ENCODE measurements at places on chromosomes 2 and 18.

DNA sequence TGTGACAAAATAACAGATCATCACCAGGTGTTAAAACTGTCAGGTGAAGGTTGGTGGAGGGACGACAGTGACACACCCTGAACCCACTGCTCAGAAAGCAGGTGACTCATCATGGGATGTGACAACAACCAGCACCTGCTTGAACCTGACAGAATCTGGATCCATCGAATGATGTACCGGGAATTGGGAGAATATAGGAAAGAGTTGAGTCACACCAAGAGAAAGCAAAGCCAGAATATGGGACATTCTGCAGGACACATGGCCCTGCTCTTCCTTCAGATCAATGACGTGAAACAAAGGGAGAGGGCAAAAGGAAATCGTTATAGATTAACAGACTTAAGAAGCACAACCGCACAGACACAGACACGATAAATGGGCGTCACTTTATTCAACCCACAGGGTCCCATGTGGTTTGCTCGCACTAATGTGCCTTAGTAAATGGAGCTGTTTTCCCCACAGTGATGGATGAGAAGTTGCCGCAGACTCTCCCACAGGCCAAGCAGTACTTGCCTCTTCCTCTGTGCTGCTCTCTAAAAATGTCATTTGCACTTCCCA is 100.1 kb downstream of the CRACDL start:
- no peak for DNase-seq

DNA sequence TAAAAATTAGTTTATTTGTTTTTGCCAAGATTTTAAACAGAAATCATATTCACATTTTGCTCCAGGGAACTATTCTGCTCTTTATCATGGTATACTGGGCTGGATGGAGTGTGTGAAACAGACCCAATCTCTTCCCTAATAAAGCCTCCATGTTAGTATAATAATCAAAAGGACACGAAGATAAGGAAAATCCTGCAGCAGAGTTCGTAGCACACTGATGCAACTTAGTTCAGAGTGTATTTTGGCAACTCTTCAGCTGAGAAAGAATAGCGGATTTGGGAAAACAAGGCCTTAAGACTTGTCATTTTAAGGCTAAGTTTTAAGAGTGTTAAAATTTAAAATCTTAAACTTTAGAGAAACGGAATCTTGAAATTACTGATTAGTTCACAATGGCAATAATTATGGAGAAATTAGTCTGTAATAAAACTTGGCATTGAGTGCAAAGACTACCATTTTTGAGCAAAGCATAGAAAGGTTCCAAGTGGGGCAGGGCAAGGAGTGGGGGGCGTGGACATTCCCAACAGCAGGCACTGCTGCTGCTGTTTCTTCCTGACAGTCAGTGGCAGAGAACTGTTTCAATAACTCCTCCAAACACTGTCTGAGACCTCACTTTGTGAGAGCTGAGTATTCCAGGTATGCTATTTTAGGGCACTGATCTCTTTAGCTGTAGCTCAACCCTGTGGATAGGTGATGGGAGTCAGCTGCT is 225.0 kb downstream of the HRH4 start:
- DNase-seq: no peak

DNA sequence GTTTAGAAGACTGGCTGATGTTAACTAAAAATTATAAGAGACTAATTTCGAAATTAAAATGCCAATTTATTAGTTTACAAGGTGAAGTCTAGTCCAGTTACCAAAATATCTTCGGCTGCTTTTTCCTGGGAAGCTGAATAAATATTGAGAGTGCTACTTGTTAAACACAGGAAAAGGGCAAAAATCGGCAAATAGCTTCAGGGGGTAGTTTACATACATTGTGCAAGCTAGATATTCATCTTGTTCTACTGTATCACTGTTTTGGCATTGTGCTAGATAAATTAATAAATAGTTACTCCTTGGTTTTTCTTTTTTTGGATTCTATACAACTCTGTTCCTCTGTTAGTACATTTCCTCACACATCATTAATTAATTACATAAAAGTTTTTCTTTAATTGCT is 29.3 kb downstream of the NHEJ1 start:
- no peak for DNase-seq

GRCh38 chr18:36828157-36828629 is 609 bp downstream of the TPGS2 start:
- DNase-seq: no peak

GRCh38 chr2:61018318-61018755 is 282 bp upstream of the PUS10 start:
- no peak for DNase-seq

DNA sequence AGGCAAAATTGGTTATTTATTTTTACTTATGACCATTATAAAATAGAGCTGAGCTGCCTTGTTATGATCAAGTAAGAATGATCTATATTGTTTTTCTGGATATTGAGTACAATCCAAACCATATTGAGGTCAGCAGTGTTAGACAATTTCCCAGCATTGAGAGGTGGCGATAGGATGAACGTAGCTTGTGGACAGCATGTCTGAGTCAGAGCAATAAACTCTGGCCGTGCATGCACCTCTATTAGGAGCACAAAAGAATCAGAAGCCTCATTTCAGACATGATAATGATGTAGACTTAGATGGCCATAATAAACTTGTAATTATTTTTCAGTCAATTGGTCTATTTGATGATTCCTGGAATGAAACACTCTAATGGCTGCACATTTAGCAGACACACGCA is 491.6 kb downstream of the RIT2 start:
- no peak for DNase-seq

GRCh38 chr2:210620456-210620855 is 64.1 kb downstream of the CPS1 start:
- no peak for DNase-seq

DNA sequence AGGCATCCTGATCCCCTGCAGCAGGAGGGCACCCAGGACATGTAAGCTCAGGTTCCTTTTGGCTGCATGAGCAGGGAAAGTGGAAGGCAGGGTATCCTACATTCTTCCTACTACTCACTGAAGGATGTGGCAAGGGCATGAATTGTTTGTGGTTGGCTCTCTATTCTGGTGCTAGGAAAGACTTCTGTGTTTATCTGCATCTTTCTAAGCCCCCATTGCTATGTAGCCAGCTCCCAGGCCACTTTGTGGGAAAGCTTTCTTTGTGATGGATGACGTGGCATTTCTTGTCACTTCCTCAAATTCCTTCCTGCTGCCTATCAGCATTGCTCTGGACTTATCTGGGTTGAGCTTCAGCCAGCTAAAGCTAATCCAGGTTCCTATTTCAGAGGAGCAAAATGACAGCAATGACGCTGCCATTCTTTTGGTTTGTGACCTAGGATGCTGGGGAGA is 46.2 kb downstream of the MEIS1 start:
- no peak for DNase-seq

DNA sequence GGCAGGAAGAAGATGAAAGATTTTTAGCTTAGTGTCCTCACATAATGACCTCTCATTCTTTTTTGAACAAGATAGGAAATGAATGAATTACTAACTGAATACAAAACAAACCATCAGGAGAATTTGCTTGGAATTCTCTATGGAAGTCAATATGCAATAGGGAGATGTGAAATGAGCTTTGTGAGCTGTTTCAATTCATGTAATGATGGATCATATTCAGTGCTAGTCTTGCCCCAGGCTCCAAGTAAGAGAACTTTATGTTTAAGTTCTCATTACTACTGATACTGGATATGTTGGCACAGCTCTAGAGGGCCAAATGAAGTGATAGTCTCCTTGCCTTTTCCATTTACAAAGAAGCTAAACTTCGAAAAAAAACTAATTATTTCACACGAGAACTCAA is 29.2 kb downstream of the MYOM1 start:
- no peak for DNase-seq

DNA sequence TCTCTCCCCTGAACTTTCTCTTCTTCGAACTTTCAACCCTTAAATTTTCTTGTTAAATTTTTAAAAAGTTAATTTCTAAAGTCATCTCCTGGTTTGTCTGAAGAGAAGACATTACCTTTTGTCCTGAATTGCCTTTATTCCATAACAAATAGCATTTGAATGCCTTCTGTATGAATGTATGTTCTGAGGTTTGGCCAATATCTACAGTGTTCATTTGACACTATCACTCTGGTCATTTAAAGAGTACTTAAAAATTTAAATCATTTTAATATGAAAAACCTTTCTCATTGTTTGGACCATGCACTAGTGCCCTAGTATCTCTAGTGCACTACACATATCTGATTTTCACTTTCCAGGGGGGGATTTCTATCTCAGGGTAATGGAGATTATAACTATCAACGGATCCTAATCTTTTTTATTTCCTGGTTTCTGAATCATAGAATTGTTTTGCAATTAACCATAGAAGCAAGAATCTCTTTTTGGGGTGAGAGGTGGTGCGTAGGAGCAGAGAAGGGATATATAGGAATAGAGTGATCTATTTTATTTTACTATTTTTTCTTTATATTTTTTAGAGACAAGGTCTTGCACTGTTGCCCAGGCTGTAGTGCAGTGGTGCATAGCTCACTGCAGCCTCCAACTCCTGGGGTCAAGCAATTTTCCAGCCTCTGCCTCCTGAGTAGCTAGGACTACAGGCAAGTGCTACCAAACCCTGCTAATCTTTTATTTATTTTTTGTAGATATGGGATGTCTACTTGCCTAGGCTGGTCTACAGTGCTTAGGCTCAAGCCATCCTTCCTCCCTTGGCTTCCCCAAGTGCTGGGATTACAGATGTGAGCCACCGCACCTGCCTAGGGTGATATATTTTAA is 25.5 kb downstream of the TANC1 start:
- DNase-seq: no peak

DNA sequence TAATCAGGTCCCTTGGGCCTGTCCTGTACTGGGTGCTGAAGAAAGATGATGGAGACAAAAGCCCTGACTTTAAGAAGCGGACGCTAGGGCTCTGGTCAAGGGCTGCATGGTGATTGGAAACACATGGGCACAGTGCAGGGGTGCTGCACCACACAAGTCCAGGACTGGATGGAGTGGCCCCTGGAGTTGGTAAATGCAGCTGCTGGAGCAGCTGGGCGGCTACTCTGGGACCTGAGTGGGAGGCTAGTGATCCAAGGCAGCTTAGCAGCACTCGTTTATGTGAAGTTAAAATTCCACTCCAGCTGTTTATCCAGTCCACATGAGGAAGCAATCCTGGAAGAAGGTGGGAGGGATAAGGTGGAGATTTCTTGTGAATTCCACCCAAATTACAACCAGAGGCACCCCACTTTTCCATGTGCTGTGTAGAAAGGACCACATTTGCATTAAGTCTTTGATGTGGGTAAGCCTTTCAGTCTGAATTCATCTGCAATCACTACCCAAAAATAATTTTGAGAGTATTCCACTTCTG is 24.9 kb downstream of the MERTK start:
- DNase-seq: no peak

DNA sequence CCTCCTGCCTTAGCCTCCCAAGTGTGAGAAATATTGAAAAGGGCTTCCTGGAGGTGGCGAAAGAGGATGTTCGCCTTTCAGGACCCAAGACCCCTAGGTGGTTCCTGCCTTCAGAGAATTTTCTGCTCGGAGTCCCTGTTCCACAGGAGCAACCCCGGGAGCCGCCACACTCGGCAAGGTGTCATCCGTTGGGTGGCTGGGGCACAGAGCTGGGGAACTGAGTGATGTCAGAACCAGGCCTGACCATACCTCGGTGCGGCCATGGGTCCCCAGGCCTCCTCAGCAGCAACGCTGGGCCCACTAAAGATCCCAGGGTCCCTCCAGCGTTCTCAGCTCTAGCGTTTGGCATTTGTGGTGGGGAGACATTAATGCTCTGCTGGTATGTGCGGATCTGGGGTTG is 23.7 kb upstream of the TAF1B start:
- no peak for DNase-seq

- no peak for DNase-seq
These were observed 47.0 kb downstream of the CHRNA1 start for GRCh38 chr2:174717273-174717672.

DNA sequence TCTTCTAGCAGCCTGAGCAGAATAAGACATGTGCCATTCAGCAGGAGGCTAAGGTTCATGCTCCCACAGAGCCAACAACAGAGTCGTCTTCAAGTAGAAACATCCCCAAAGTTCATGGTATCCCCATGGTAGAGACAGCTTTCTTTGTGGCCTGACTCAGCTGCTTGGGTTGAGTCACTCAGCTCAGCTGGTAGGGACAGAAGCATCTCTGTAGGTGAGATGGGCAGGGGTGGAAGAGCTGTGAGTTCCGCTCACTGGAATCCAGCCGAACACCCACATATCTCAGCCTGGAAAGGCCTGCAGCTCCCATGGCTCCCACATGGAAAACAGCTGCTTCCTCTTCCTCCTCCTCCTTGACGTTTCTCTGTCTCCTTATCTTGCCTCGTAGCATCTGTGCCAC is 792.7 kb downstream of the RNF144A start:
- no peak for DNase-seq

DNA sequence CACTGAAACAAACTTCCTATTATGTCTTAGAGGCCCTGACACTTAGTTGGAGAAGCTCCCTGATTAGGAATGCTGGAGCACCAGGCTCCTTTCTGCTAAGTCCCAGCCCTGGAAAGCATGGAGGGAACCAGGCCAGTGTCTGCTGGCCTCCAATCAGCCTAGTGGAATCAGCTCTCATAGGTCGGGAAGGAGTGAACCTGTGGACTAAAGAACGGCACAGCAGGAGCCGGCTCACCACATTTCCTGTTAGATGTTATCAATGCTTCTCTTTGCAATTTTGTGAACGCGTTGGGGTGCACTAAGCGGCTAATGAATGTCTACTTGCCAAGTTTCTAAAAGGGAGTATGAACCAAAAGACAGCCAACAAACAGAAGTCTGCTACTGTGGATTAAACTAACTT is 296.6 kb downstream of the NAPG start:
- no peak for DNase-seq

GRCh38 chr2:168191955-168192785 is 55.2 kb downstream of the STK39 start:
- DNase-seq: no peak

- DNase-seq: no peak
These were observed 177.5 kb downstream of the ANAPC1 start for GRCh38 chr2:111706481-111707001.

GRCh38 chr2:46435796-46436360 is 43.5 kb upstream of the TMEM247 start:
- no peak for DNase-seq

- no peak for DNase-seq
These were observed 131.0 kb downstream of the GALR1 start for GRCh38 chr18:77380695-77381094.

DNA sequence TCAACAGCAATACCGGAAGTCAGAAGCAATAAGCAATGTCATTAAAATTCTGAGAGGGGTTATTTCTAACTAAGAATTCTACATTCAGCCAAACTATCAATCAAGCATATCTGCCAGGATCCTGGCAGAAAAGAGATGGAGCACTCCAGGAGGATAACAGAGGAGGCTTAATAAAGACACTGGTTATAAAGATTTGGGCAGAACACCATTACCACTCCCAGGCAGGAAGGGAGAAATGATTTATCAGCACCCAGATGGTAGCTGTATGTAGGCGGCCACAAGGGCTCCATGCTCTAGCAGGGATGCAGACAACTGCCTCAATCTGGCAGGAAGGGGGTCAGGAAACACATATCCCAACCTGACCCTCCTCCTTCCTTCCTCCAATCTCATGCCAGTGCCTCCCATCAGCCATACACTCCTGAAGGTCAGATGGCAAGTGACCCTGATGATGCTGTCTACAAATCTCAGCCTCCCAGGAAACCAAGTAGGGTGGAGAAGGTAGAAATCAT is 20.5 kb upstream of the TNFAIP6 start:
- DNase-seq: no peak

Measured in stimulated activated CD4-positive, alpha-beta T cell treated with anti-CD3 and anti-CD28 coated beads, Interleukin-1b, Interleukin-23, amount 100 ng/mL, for 24 hours (primary cell).